ENCODE measurements at places on chromosomes 12 and 14. TPM values are rescaled to one million over a fixed set of nuclear protein-coding genes. Genes with fewer than 3 reads are reported as not detected.

Gene EMP1
- 2.3 TPM for total RNA-seq

DNA sequence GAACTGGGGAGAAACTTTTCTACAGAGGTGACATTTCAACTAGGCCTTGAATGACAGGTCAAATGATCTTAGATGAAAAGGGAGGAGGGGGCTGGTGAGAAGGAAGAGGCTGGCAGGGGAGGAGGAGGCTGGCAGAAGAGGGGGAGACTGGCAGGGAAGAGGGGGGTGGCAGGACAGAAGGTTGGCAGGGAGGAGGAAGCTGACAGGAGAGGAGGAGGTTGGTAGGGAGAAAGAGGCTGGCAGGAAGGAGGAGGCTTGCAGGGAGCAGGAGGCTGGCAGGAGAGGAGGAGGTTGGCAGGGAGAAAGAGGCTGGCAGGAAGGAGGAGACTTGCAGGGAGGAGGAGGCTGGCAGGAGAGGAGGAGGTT, 63.4 kb upstream of the PPP4R3A start:
- no peak for DNase-seq

GRCh38 chr14:20499881-20500280, 5.5 kb upstream of the RNASE10 start:
- DNase-seq: no peak

DNA sequence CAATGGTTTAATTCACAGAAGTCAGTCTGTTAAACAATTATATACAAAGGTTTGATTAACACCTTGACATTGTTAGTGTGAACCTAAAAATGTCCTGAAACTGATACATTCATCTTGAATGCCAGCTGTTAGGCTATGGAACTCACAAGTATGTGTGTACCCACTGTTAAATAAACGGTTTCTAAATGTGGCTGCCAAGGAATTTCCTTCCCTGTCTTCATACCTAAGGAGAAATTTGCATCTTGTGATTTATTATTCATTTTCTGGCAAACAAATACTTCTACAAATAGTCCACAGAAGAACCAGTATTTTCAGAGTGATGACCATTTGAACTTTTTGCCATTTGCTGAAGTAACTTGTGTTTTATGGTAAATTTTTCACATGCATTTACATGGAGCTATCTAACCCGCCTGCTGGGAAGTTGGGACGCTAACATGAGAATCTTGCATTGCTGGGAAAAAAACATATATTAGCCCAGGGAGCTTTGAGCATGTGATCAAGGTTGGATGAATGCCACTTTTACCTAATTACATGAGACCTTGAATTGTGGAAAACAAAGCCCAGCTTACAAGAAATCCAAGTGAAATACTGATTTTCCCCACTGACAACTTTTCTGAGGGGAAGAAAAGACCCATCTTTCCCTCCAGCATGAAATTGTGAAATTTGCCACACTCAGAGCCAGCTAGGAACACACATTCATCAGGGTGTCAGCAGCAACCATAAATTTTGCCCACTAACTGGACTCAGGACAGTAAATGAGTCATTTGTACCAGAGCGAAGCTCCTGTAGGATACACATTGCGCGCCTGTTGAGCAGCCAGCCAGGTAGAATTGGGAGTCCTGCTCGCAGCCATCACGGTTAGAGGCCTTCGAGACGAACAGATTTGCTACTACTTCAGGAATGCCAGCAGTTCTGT, 118.0 kb downstream of the KICS2 start:
- DNase-seq: no peak

DNA sequence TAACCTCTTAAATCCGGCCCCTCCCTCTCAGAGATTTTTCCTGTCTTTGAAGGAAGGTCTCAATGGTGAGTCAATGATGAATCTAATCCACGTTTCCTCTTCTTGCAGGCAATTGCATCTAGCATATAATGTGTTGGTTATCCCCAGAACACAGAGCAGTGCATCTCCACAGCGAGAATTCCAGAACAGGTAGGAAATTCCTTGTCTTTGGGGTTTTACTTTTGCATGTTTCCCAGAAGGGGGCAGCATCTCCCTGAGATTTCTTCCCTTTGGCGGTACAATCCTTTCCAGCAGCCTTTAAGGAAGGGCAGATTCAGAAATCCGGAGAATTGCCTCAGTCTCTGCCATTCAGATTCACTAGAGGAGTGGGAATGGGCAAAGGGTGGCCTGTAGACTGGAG, 128.0 kb downstream of the KCNA5 start:
- no peak for DNase-seq

DNA sequence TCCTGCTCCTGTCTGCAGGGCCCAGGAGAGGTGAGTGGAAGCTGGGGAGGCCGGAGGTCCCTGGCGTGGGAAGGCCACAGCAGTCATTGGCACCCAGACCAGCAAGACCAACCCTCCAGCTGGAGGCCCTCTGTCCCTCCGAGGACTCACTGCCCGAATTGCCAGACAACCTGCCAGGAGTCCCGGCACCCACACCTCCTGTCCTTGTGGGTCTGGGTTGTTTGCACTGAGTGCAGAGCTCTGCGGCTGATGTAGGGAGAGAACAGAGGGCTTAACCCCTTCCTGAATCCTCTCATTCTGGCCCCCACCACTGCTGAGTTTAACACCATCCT, 204.9 kb downstream of the KIF26A start:
- no peak for DNase-seq

Gene NFATC4
- 0.33 TPM for total RNA-seq

DNA sequence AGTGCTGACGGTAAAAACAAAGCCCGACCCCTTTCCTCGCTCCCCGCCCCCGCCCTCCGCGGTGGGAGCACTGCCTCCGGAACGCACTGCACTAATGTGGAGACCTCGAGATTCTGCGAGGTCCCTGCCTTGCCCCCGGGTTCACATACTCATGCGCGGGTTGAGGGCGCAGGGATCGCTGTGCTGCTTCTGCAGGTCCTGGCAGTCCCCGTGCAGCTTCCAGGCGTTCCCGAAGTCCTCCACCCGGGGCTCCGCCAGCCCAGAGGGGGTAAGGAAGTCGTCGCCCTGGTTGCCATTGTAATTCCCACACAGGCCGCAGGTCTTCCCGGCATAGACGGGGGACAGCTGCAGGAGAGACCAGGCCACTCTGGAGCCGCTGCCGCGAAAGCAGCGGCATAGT, 66.8 kb downstream of the VWF start:
- DNase-seq: no peak

Gene HOXC13
- total RNA-seq: not detected

DNA sequence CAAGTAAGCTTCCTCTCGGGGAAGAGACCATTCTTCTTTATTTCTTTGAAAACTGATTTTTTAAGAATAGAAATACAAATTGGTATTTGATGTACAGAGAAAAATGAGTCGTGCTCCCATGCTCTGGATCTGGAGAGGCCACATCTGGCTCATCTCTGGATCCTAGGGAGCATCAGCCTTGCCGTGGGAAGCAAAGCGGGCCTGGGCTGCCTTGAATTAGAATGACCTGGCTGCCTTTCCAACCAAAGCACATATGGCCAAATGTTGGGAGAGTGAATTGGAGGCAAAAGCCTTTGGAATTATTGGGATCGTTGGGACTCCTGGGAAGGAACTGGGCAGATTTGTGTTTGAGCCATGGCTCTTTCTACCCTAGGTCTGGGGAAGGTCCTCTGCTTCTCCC, 80.0 kb downstream of the SLC25A47 start:
- no peak for DNase-seq

Gene ZCRB1
- total RNA-seq: 29.4 TPM

DNA sequence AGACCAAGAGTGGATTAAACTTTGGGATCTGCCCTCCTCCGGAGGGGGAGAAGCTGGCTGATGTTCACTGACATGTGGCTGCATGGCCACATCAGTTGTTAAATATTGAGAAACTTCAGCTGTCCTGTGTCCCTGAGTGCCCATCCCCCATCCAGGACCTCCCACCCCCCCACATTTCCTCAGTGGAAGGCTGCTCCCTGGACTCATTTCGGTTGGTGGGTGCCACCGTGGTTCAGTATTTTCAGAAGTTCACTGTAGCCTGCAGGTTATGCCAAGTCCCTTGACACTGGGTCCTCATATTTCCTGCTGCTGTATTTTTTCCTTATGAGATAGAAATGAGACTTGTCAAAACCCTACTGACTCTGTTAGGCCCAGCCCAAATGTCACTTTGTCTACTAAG, 302.4 kb downstream of the CACNA1C start:
- no peak for DNase-seq

DNA sequence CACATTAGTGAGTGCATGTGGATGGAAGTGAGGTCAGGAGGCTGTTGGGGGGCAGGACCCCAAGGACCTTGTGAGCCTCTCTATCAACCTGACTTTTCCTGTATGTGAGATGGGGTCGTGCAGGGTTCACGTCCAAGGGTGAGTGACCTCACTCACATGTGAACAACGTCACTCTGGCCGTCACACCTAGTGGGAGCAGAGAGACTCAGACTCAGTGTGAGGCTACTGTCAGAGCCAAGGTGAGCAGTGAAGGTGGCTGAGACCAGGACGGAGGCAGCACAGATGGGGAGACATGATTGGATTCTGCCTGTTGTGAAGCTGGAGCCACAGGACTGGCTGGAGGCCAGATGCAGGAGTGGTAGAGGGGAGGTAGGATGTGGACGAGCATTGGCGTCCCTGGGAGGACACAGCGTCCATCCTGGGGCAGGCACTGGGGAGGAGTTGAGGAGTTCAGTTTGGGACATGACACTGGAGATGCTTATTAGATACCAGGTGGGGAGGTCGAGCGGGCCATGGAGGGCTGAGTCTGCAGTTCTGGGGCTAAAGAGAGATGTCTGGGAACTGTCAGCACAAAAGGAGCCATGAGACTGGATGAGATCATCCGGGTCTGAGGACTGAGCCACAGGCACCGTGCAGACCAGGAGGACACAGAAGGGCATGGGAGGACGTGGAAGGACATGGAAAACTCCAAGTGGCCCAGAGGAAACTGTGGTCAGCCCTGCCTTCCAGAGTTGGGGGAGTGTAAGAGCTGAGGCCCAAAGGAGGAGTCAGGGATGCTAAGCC, 92.8 kb downstream of the LGMN start:
- DNase-seq: no peak

Gene TDRD9
- total RNA-seq: 0.56 TPM

DNA sequence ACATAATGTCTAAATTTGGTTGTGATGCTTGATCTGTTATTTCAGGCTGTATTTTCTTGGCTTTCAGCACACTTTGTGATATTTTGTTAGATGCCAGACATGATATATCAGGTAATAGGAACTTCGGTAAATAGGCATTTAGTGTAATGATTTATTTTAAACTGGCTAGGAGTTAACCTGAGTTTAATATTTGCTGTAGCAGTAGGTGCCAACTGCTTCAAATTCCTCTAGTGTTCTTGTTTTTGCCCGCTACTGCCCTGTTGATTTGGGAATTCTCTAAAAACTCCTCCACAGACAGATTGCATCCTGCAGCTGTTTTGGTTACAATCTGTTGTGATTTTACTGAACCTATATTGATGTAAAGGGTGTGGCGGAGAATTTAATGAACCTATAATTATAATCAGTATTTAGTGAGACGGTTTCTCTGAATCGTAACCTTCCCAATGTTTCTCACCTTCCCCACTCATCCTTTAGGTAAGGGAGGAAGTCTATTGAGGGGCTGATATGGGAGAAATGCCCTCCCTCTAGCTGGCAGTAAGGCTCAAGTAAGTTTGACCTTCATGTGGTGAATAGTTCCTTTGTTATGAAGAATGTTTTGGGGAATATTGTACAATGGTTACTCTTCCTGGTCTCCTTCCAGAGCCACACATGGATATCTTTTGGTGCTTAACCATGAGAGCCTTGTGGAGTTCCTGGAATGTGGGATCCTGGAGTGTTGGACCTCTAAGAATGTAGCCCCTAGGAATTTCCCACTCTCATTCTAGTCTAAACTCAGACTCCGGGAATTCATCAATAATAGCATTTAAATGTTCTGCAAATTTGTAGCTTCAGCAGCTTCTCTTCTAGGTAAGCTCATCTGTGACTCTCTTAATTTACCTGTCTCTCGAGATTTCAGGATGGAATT, 634.1 kb downstream of the FSCB start:
- no peak for DNase-seq

Gene ST8SIA1
- 15.2 TPM for total RNA-seq

DNA sequence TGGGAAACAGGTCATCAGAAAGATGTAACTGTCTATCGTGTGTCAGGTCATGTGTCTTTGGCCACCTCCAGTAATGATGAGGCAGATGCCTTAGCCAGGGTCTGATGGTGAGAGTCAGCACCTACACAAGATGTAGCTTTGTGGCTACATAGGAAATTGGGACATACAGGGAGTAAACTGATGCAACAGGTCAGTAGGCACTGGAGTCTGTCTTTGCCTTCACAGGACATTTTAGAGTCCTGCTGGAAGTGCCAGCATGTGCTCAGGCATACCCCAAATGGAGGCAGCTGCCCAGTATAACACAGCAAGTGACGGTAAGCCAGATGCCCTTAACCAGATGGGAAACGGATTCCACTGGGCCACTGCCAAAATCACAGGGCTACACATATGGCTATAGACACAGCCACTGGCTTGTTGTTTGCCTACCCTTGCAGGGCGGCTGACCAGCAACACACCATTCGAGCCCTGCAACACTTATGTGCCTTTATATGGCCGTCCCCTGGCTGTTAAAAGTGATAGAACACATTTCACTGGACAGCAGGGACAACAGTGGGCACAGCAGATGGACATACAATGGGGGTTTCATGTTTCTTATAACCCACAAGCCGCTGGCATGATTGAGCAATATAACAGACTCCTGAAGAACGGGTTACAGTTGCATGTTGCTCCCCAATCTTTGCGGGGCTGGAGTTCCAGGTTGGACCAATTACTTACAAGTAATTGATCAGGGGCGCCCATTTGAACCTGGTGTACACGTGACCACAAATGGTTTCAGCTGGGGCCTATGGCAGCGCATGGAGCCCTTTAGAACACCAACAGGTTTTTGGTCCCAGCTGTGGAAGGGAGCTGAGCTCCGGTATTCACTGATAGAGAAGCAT, 12.9 kb upstream of the RNASE12 start:
- DNase-seq: no peak

DNA sequence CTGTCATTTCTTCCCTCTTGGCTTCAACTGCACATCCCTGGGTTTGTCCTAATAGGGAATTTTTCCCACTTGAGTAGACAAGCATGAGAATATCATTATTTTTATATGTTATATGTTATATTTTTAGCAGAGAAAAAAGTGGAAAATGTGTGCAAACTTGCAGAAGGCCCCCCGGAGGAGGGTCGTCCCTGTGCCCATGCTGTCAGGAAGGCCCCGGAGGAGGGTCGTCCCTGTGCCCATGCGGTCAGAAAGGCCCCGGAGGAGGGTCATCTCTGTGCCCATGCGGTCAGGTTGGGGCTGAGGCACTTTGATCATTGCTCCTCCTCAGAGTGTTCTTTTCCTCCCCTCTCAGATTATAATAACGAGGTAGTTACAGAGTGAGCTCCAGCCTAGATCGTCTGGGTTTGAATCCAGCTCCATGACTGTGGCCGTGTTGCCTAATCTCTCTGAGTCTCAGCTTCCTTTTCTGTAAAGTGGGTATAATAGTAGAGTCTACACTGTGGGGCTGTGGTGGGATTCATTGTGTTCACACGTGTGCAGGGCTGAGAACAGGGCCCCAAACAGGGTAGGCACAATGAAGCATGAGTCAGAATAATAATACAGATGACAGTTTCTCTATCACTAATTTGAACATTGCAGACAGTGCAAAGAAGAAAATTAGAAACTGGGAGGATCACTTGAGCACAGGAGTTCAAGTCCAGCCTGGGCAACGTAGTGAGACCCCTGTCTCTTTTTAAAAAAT, 33.4 kb downstream of the ELK3 start:
- no peak for DNase-seq

Gene FGF23
- not detected for total RNA-seq

GRCh38 chr14:20219033-20219432, 4.5 kb upstream of the OR11H6 start:
- no peak for DNase-seq

GRCh38 chr12:85626001-85626783, 210.0 kb downstream of the RASSF9 start:
- no peak for DNase-seq

Gene BBOF1
- total RNA-seq: 2.4 TPM

GRCh38 chr12:110024051-110024450, 24.3 kb downstream of the C12orf76 start:
- DNase-seq: no peak
